ENCODE measurements at places on chromosomes 6 and 20.

GRCh38 chr6:125018136-125018535, 55.9 kb downstream of the RNF217 start:
- no peak for DNase-seq

DNA sequence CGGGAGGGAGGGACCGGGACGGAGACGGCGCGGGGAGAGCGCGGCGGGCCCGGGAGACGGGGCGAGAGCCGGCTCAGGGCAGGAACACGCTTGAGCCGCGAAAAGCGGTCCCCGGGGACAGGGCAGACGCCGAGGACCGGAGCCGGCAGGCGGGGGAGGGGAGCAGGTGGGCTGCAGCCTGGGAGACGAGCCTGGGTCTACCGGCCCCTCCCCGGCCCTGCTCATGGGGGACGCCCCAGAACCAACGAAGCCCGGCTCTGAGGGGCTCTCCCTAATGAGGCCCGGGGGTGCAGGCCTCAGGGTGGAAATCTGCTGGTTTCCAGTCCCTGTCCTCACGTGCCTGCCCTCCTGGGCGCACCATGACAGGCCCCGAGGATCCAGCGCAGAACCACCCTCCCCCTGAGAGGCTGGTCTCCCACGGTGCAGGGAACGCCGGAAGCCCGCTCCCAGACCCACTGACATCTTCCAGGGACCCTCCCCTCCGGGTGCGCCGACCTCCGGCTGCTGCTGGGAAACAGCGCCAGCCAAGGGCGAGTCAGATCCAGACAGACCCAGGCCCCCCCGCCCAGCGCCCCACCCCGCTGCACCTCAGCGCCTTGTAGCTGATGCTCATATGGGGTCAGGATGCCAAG, 571 bp upstream of the EEF1A2 start:
- DNase-seq, result no peak

DNA sequence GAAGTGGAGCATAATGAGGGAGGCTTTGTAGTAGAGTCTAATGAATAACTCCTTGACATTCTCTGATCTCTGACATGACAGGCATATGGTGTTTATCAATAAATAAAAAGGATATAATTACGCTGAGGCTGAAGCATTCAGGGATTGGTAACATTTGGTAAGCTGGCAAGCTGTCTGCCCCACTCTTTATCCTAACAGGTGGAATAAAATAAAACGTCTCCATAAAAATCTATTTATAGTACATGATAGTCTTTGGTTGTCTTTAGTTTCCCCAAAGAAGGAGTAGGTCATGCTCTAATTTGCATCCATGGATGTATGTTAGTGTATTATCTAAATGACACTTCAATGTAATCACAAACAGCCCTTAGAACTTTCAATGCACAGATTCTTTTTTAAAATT, 30.9 kb upstream of the RBM24 start:
- no peak for DNase-seq

DNA sequence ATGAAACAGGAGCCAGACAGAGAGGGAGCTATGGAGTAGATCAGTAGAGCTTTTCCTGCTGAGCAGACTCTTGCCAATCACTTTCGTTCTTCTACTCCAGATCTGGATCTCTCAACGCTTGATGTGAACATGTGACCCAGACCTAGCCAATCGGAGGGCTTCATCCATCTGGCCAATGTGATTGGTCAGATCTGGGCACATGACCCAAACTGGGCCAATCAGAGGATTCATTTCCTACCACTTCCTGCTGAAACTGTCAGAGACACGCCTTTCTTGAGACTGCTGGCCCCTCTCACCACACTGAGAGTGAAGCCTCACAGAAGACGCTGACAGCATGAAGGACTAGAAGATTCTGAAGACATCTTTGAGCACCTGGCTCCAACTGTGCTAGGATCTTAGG, 44.2 kb upstream of the ZMYND8 start:
- no peak for DNase-seq

- DNase-seq, result no peak
Observed at GRCh38 chr6:129711271-129711631, 1.3 kb upstream of the ARHGAP18 start.

- no peak for DNase-seq
Observed at GRCh38 chr20:42083280-42083679, 465.1 kb upstream of the CHD6 start.

DNA sequence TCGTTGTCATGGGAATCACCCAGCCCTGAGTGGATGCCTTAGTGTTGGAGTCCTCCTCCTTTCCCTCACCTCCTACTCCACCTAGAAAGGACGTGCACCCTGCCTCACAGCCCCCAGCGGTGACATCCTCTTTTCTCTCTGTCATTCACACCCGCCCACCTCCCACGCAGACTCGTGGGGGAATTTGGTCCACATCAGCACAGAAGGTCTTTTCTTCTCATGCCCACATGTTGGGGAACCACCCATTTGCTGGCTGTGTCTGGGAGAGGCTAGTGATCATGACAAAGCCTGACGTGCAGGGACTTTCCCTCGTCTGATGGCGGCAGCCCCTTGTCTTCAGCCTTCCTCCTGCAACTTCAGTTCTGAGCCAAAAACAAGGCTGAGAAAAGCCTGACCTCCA, 96.0 kb upstream of the CNKSR3 start:
- DNase-seq, result no peak

- no peak for DNase-seq
Observed at GRCh38 chr6:150759483-150759882, 106.0 kb upstream of the MTHFD1L start.

DNA sequence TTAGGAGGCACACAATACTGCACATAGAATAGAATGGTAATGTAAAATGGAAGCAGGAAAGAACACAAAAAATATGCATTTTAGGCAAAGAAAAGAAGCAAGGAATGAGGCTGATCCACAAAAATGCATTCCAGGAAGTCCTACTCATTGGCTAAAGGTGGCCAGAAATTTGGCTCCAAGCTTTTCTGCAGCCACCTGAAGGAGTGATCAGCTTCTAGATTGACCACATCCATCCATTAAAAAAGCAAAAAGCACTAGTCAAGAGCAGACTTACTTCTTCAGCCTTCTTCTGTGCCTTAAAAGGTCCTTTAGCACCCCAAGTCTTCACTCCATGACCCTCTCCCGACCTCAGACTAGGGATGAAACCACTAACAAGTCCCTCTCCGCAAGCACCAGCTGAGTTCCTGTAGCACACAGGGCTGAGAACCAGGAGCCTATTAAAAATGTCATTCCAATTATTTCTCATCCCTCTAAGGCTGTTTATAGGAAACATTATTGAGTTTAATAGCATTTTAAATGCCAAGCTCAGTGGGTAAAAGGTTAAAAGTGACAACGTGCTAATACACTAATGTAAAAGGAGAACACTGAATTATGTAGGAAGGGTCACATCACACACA, 36.5 kb downstream of the TRAM2 start:
- no peak for DNase-seq

GRCh38 chr6:144689503-144690040, 404.4 kb downstream of the UTRN start:
- no peak for DNase-seq

DNA sequence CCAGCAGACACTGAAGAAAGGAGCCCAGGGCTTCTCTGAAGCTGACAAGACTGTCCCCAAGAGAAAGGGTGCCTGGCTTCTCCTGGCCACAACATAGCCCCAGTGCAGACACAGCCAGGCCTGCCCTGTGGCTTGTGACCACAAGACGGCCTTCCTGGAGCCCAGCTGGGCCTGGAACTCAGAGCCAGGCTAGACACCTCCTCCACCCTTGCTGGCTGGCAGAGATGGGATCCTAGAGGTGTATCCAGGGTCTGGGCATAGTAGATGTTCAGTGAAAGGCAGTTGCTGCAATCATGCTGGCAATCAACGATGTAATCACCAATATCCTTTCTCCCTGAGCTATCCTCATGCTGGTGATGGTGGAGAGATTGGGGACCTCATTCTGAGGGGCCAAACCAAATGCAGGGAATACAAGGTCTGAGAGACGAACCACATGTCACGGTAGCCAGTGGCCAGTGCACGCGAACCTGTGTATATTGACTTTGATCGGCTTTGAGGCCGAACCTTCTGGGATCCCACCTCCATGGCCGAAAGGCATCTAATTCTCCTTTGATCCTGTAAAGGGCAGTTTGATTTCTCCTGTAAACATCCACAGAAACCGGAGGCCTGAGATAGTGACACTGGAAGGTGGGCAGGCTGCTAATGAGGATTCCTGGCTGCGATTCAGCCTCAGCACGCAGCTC, 115.2 kb downstream of the PSMB1 start:
- no peak for DNase-seq

DNA sequence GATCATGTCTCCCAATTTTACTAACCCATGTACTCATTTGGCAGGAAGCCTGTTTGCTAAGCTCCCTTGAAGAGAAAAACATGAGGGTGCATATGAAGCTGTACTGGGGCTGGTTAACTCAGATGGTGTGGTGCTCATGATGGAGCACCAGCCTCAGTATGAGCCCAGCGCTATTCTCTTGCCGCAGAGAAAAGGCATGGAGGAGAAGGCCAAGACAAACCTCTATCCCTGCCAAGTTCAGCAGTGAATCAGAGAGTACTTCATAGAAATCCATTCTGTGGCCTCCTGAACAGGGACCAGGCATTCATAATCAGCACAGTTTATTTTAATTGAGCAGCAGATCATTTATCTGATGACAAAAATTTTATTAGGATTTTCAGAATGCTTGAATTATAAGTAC, 398.1 kb downstream of the LMBRD1 start:
- DNase-seq, result no peak

DNA sequence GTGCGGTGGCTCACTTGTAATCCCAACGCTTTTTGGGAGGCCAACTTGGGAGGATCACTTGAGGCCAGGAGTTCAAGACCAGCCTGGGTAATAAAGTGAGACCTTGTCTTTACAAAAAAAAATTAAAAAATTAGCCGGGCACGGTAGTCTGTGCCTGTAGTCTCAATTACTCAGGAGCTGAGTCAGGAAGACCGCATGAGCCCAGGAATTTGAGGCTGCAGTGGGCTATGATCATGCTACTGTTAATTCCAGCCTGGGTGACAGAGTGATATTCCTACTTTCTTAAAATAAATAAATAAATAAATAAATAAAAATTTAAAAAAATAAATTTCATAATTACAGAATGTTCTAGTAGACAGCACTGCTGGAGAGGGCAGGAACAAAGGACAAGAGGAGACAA, 62.4 kb downstream of the DST start:
- no peak for DNase-seq

DNA sequence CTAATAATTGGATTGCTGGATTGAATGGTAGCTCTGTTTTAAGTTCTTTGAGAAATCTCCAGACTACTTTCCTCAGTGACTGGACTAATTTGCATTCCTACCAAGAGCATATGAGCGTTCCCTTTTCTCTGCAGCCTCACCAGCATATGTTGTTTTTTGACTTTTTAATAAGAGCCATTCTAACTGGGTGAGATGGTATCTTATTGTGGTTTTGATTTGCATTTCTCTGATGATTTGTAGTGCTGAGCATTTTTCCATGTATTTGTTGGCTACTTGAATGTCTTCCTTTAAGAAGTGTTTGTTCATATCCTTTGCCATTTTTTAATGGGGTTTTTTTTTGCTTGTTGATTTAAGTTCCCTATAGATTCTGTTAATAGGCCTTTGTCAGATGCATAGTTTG, 94.7 kb upstream of the AHI1 start:
- DNase-seq, result no peak

DNA sequence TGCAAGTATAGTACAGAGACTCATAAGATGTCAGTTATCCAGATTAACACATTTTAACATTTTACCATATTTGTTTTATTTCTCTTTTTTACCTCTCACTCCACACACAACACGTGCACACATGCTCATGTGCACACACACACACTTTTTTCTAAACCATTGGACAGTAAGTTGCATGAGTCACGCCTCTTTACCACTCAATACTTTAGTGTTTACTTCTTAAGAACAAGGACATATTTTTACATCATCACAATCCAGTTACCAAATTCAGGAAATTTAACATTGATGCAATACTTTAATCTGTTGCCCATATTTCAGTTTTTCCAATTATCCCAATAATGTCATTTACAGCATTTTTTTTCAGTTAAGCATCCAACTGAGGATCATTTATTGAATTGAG, 109.0 kb downstream of the RIN2 start:
- no peak for DNase-seq

- no peak for DNase-seq
Observed at GRCh38 chr20:2626853-2627541, 25.4 kb upstream of the NOP56 start.

DNA sequence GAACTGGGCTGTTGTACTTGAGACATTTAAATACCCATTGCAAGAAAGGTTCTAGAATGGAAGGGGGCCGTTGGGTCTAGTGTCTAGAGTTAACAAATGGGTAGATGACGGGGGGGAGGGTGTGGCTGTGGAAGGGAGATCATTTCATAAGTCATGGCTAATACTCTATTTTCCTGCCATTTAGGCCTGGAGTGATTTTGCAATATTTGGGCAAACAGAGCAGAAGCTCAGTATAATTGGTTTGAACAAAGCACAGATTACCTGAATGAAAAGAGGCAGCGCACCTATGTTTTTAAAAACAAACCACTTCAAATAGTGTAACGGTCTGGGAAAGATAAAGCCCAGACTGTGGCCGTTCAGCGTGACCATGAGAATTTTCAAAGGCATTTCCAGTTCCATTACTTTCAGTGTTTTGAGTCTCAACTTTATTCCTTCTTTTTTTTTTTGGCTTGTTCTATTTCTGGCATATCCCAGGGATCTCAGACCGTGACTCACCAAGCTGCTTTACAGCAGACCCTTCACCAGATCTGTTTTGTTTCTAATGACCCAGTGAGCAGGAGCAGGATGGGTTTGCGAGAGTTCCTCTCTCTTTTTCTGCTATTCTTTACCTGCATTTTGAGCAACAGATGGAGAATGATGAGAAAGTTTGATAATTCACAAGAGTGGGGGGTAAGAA, 73.7 kb downstream of the LYRM2 start:
- no peak for DNase-seq

DNA sequence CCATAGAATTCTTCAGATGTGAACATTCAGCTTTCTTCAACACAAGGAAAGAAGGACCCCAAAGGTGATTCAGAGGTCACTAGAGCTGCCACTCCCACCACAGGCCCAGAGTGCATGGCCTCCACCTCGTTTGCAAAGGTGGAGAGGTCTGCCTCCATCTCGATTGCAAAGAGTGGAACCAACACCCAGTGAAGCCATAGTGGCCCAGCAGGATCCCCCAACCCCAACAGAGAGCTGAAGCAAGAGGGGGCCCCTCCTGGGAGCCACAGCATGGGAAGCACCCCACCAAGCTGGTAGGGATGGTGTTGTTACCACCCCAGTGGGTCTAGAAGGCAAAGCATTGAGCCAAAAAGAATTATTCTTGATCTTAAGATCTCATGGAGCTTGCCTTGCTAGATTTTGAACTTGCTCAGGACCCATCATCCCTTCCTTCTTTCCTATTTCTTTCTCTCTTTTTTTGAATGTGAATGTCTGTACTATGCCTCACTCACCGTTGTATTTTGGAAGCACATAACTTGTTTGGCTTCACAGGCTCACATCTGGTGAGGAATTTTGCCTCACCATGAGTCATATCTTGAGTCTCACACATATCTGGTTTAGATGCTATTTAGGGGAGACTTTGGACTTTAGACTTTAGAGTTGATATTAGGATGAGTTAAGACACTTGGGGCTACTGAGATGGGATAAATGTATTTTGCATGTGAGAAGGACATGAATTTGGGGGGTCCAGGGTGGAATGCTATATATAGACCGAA, 119.2 kb downstream of the ANKRD60 start:
- no peak for DNase-seq
